ENCODE measurements at places on chromosomes 16 and 17. TPM values are rescaled to one million over a fixed set of nuclear protein-coding genes. Genes with fewer than 3 reads are reported as not detected.

MMP25 gene
- total RNA-seq = not detected

KRTAP9-4 gene
- total RNA-seq = not detected

CACNG5 gene
- total RNA-seq = not detected

CHST6 gene
- 2.1 TPM for total RNA-seq

PNMT gene
- total RNA-seq = not detected

ADAD2 gene
- not detected for total RNA-seq

HOXB4 gene
- total RNA-seq = 4.6 TPM

SPPL2C gene
- total RNA-seq = not detected
